Endothelial cell of umbilical vein (primary cell): ENCODE measurements at places on chromosomes 12 and 14. TPM values are rescaled to one million over a fixed set of nuclear protein-coding genes. Genes with fewer than 3 reads are reported as not detected.

FERMT2 gene
- total RNA-seq, result 108 and 113 TPM in 2 replicates

- DNase-seq, result no peak
Measured at GRCh38 chr14:35299708-35300107, 7.5 kb downstream of the PSMA6 start.

DNA sequence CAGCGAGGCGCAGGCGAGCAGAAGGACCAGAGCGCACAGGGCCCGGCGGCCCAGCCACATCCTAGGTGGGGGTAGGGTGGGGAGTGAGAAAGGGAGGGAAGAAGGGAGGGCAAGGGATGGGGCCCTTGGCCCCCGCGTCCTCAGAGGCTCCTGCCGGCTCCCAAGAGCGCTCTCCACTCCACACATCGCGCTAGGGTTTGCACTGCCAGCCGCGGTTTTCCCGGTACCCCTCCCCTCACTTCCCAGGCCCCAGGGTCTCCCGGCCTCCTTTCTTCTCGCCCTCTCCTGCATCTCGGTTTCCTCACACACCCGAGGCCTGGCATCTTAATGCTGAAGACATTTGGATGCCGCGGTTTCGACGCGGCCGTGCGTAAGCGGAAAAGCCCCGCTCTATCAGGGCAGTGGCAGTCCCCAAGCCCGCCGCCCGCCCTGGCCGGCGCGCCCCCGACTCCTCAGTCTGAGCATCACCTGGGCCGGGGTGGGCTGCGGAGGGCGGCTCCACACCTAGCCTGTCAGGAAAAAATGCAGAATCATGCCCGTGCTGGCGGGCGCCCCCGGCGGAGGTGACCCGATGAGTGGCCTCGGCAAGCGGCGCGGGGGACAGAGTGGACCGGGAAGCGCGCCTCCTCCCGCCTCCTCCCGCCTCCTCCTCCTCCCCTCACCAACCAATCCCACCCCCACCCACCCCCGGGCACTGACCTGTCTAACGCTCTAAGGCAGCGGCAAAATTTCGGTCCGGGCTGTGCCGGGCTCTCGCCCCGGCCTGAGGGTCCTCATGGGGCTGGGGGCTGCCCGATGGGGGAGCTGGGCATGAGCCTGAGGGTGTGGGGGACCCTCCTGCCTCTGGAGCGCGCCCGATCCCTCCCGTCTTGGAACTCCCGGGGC lies 686 bp downstream of the B4GALNT1 start:
- no peak for DNase-seq

- no peak for DNase-seq
Measured at GRCh38 chr12:4763549-4763948, 43.3 kb downstream of the GALNT8 start.
